ENCODE measurements at places on chromosomes 4 and X.
A peak's percentile ranks its signal among the peaks of the same experiment; 100 is the strongest.

DNA sequence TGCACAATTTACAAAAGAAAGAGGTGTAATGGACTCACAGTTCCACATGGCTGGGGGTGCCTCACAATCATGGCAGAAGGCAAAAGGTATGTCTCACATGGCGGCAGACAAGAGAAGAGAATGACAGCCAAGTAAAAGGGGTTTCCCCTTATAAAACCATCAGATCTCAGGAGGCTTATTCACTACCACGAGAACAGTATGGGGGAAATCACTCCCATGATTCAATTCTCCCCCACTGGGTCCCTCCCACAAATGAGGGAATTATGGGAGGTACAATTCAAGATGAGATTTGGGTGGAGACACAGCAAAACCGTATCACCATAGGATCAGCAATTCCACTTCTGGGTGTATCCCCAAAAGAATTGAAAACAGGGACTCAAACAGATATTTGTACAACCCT, 97.5 kb upstream of the STX18 start:
- no peak for DNase-seq

- DNase-seq: no peak
These were observed 30.3 kb downstream of the NFKB1 start for GRCh38 chr4:102531462-102531861.

- no peak for DNase-seq
These were observed 7.3 kb upstream of the INTS6L start for GRCh38 chrX:135513130-135513515.

- no peak for DNase-seq
These were observed 269.8 kb downstream of the FSTL5 start for GRCh38 chr4:161894014-161894413.

GRCh38 chrX:72305286-72306084, at the start of gene CITED1:
CITED1 (minus strand) TSS chrX:72305914; CDS start chrX:72302869, 3,045 bp downstream.
- DNase-seq: no peak

DNA sequence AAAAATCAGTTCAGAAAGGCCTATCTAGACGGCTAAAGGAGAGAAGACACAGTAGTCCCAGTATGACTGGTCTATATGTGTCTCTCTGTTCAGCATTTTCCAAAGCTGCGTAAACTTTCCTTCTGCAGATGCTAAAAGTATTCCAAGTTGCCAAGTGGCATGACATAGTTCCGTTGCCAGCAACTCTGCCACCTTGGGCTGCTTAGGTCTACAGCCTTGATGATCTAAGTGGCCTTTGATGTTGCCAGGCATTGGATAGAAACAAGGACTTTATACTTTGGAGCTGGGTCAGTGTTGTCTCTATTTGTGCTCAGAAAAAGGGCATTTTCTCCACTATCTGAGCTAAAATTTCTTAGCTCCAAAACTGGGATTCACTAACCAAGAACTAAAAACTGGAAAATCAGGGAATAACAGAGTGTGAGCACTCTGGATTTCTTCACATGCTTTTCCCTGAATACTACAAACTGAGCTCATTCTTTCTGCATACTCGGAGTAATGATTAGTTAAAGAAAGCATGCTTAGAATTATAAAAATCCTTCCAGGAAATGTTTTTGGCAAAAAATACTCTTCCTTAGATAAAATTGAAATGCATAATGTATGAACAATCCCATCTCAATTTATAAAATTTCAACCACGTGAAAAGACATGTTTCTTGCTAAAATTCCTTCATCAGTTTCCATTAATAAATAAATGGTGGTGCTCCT, 191.4 kb downstream of the ADAMTS3 start:
- DNase-seq: no peak

DNA sequence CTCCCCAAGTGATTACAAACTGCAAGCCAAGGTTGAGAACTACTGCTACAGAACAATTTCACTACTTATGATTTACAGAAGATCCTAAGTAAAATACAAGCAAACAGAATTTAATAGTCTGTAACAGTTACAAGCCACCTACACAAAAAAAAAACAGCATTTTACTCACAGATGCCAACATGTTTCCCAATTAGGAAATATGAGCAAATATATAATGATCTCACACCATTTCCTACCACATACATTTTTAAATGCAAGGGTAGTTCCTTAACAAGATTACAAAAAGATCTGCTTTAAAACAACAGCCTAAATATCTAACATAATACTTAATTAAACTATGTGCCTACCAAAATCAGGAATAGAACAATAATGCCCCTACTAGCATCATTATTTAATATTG, 63.4 kb downstream of the EFHC2 start:
- no peak for DNase-seq

- no peak for DNase-seq
These were observed 96.0 kb downstream of the WFS1 start for GRCh38 chr4:6365545-6366086.

GRCh38 chrX:110432906-110433215, 74.2 kb downstream of the RTL9 start:
- no peak for DNase-seq

DNA sequence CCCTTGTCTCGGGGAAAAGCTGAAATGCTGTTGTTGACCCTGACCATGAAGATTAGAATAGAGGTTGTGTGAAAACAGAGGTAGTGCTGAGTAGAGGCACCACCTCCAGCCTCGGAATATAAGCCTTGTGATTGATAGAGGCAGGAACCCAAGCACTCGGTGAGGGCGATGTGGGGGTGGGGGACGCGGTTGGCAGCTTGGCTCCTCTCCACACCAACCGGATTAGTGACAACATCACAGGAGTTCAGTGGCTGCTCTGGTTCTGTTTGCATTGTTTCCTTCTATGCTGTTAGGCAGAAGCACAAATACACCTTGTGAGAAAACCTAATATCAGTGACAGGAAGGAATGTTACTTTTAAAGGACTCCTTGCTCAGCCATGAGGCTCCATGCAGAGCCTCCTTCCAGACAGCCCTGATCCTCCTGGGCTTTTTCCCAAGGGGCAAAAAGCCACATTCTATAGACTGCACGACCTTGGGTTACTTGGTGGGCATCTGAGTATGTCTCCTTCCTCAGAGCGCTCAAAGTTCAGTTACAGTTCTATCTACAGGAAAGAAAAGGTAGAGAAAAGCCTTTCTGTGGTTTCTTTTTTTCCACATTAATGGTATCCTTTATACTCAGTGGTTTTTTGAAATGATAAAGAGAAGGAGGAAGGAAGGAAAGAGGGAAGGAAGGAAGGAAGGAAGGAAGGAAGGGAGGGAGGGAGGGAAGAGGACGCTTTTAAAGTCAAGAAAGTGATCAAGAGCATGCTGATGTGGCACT, 150.4 kb upstream of the NOCT start:
- no peak for DNase-seq

- DNase-seq: no peak
These were observed 2363.1 kb downstream of the ARAP2 start for GRCh38 chr4:33881176-33881575.

DNA sequence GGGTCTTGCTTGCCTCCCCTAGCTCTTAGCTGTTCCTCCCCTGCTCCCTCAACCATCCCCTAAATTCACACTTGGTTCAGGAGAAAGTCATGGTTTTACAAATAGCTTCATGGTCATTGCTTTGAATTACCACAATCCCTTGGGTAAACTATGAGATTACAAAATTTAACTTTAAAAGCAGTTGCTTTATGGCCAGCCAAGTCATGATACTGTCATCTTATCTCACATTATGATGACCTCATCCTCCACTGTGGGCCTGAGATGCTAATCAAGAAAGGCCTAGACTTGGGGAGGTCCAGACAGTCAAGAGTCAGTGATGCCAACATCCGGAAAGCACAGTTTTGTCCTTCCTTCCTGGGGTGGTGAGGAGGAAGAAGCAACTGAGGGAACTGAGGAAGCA, 10.5 kb upstream of the FGF16 start:
- peak; percentile 90 for DNase-seq

- no peak for DNase-seq
These were observed 146.8 kb upstream of the NALF2 start for GRCh38 chrX:69357317-69357716.

GRCh38 chrX:40727581-40728252, 7.6 kb downstream of the MED14 start:
- DNase-seq: no peak

DNA sequence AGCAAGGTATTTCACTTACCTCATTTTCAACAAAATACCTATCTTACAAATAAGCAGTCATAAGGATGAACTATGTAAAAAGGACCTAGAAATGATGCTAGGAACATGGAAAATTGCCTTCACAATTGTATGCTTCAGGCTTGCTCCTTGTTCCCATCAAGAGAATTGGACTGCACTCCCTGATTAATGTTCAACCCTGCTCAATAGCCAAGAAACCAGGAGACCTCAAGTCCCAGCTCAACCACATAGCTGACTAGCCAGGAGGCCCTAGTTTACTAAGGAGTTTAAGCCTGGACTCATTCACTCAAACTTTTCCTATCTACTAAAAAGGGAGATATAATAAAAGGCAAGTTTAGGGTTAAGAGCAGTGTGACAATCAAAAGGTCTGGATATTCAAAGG, 146.6 kb upstream of the DGKK start:
- no peak for DNase-seq

DNA sequence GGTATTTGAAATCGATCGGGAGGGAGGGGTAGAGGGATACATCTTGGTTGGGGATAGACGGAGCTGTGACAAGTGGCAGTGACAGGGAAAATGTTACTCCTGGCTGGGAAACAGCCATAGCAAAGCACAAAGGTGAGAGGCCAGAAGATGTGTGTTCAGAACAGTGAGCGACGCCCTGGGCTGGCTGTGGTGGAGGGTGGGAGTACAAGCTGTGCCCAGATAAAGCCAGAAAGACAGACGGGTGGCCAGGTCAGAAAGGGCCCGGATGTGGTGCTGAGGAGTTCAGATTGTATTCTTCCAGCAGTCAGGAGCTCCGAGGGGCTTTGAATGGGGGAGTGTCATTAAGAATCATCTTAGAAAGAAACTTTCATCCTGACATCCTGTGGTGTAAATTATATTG, 27.9 kb downstream of the CCDC149 start:
- no peak for DNase-seq

GRCh38 chr4:19298998-19299397, 952.7 kb upstream of the SLIT2 start:
- no peak for DNase-seq

DNA sequence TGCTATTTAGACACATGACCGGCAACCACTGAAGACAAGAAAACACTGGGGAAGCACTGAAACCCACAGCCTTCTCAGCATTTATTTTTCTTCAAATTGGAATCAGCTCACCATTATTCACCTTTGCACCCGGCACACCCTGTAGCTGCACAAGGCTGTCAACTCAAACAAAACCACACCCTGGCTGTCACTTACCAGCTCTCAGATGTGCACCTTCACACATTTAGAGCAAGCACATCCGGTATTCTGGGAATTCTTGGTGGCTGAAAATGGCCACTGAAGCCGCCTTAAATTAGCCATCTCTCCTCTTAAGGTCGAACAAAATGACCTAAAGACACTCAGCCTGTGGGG, 5.9 kb downstream of the ZFYVE28 start:
- no peak for DNase-seq

GRCh38 chrX:66872771-66873170, 233.9 kb upstream of the EDA2R start:
- peak; percentile 10 for DNase-seq

DNA sequence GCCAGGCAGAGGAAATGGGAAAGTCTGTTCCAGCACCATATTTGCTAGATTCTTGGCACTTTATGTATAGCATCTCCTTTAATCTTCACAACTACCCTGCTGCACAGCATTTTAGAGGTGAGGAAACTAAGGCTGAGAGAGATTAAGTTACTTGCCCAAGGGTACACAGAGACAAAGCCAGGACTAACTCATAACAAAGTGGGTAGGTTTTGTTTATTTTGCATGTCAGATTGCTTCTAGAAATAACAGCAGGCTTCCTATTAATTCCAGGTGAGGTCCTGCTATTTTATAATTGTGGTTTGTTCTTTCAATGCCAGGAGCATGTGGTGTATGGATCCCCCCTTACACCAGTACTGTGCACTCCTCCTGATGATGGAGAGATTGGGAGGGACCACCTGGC, 15.0 kb downstream of the TCEANC start:
- no peak for DNase-seq

DNA sequence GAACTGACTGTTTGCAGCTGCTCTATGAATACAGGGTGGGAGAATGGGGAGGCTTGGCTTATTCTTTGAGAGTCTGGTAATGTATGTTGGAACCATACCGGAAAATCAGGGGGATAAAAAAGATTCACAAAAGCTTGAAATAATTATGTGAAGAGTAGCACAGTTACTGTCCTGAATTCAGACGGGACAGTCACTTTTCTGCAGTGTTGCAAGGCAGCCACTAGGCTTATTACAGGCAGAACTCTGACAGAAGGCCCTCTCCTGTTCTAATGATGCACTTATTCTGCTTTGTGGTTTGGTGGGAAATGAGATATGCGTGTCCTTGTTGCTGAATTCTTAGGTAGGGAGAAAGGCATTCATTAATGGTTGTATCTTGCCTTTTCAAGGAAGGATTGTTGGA, 37.2 kb downstream of the GUCY1B1 start:
- DNase-seq: no peak

DNA sequence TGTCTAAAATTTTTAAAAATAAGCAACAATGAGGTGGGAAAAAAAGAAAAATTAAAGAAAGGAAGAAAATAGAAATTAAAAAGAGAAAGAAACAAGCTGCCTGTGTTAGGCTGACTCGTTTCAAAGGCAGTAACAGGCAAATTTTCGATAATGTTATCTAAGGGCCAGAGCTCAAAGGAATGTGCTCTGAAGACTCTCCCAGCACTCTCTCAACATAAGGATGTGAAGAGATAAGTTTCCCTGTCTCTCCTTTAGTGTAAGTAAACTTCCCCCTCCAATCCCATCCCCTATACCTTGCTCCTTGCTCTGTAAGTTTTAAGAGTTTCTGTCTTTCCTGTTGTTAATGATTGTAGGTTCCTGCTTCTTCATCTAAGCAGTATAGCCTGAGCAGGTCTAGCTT, 172.8 kb downstream of the TEX13C start:
- DNase-seq: no peak

DNA sequence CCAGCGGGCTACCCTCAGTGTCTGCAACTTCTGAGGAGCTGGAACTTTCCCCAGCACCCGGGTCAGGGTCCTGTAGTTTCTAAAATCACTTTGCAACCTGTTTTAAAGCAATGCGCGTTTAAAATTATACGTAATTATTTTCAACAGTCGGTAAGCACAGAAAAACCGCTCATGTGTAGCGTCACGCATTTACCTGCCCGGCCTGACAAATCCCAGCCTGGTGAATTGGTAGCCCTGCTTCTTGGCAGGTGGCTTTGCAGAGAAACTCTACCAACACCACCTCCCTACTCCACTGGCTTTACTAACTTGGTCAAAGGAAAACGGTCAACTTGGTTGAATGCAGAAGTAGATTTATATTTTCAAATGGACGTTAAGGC, 640 bp downstream of the BANK1 start:
- no peak for DNase-seq

DNA sequence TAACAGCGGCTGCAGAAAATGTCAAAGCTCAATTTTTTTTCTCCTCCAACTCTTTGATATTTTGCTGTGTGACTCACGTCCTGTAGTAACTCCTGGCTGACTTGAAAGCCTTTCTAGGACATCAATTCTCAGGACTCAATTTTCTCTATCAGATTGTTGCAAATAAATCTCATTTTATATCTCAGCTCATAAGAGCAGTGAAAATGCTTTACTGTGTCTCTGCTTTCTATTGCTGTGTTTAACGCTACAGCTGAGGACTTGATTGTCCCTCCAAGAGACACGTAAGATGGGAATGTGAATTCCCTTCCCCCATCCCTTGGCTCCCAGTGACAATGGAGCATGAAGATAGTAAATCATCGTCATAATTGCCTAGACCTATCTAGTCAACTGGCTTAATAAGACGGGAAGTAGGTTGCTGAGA, 20.5 kb upstream of the CBR4 start:
- DNase-seq: peak; percentile 60

All from RCC 7860 (cell line).